ENCODE measurements at places on chromosomes 2 and 18. TPM values are rescaled to one million over a fixed set of nuclear protein-coding genes. Genes with fewer than 3 reads are reported as not detected.

Gene NEB
- total RNA-seq: 0.92 TPM

DNA sequence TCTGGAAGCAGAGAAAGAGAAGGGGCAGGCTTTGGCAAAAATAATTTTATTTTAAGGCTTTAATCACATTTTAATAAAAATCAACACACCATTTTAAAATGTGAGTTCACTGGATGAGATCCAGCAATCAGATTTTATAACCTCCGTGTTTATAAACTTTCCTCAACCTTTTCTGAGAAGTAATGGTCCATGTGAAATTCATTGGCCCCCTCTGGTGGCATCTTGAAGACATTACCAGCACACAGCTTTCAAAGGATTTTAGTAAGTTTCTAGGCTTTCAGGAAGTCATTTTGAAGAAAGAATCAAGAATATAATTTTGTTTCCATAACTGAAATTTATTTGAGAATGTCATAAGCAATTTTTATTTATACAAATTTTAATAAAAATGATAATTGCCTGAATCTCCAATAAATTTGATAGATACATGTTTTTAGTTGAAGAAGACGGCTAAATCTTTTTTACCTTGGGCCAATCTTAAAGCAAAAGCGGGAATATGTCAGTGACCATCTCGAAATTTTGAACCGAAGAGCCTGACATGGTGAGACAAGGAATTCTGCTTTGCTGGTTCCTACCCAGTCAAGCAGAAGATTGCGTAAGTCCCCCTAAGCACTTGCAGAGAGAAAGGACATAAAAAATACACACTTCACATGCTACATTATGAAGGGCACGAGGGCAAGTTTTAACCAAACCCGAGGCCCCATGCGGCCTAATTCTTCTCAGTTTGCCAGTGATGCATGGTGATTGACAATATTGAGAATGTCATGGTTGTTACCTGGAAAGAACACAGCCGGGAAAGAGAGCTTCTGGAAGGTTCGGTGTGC lies 128.4 kb upstream of the CBLN2 start:
- H3K4me1 ChIP-seq: peaks cover 20% of the 10 kb centered on the region
- no peak overlapping the region for H3K4me3 ChIP-seq
- DNase-seq: no peak
- H3K36me3 ChIP-seq: no peaks in the 10 kb centered on the region

GRCh38 chr2:124810132-124810531 lies 785.0 kb downstream of the CNTNAP5 start:
- no peaks in the 10 kb centered on the region for H3K27me3 ChIP-seq
- no peak overlapping the region for H3K4me3 ChIP-seq

GRCh38 chr2:30923623-30924022 lies 116.4 kb upstream of the CAPN13 start:
- no peak for DNase-seq
- H3K36me3 ChIP-seq: no peaks in the 10 kb centered on the region
- H3K27ac ChIP-seq: no peak overlapping the region
- H3K4me1 ChIP-seq: no peaks in the 10 kb centered on the region
- peaks cover 29% of the 10 kb centered on the region for H3K27me3 ChIP-seq

Gene MTHFD2
- total RNA-seq: 39.1 TPM

GRCh38 chr2:241399941-241400922 lies 44.1 kb downstream of the FARP2 start:
- no peaks in the 10 kb centered on the region for H3K27me3 ChIP-seq
- H3K27ac ChIP-seq: no peak overlapping the region
- DNase-seq: no peak

- peaks cover 4% of the 10 kb centered on the region for H3K4me1 ChIP-seq
- H3K27ac ChIP-seq: no peak overlapping the region
- H3K4me3 ChIP-seq: no peak overlapping the region
- no peak for DNase-seq
- no peaks in the 10 kb centered on the region for H3K27me3 ChIP-seq
Observed at GRCh38 chr2:157194844-157195243, 62.7 kb upstream of the GALNT5 start.

DNA sequence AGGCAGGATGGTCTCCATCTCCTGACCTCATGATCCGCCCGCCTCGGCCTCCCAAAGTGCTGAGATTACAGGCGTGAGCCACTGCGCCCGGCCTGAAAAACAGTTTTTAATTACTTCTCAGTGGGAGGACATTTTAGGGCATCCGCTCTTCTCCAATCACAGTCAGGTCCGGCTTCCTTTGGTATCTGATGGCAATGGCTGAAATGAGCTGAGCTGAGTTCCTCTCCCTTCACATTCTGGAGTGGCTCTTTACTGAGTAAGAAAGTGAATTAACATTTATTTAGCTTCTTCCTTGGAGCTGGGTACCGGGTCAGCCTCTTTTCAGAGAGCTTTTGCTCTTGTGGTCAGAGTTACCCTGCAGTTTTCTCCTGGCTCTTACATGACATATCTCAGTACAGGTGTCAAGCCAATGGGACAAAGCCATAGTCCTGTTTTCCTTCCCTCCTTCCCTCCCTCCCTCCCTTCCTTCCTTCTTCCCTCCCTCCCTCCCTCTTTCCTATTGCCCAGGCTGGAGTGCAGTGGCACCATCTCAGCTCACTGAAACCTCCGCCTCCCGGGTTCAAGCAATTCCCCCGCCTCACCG lies 1.1 kb upstream of the TTC27 start:
- no peak overlapping the region for H3K27ac ChIP-seq
- peaks cover 7% of the 10 kb centered on the region for H3K27me3 ChIP-seq
- peak overlapping the region; percentile 87 for H3K4me3 ChIP-seq

GRCh38 chr2:3134026-3134571 lies 243.5 kb downstream of the EIPR1 start:
- H3K4me1 ChIP-seq: peaks cover 6% of the 10 kb centered on the region
- no peaks in the 10 kb centered on the region for H3K27me3 ChIP-seq
- no peak overlapping the region for H3K4me3 ChIP-seq

DNA sequence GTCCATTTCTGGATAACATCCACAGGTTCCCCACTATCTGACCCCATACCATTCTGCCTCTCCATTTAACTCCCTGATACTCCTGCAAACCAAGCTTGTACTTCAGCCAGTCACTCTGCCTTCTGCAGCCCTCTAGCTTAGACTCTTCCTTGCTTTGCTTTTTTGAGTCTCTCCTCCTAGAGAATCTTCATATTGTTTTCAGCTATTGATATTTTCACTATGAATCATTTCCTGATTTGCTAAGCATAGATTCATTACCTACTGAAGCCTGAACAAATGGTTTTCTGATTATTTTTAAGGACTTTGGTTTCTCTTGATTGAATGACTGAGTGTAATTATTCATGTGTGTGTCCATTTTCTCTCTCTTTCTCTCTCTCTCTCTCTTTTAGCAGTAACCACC lies 2102.3 kb upstream of the CELF4 start:
- DNase-seq: no peak
- H3K27me3 ChIP-seq: no peaks in the 10 kb centered on the region
- no peak overlapping the region for H3K27ac ChIP-seq
- H3K4me1 ChIP-seq: no peaks in the 10 kb centered on the region
- no peak overlapping the region for H3K4me3 ChIP-seq

- peaks cover 7% of the 10 kb centered on the region for H3K4me1 ChIP-seq
- no peak for DNase-seq
- H3K36me3 ChIP-seq: no peaks in the 10 kb centered on the region
- H3K27ac ChIP-seq: no peak overlapping the region
Observed at GRCh38 chr2:3601561-3602271, 6.8 kb downstream of the COLEC11 start.

Gene NETO1
- not detected for total RNA-seq

Gene PLEKHH2
- total RNA-seq: 12.0 TPM

- no peak overlapping the region for H3K27ac ChIP-seq
- H3K36me3 ChIP-seq: no peaks in the 10 kb centered on the region
- peaks cover 39% of the 10 kb centered on the region for H3K4me1 ChIP-seq
Observed at GRCh38 chr2:160252900-160253299, 52.8 kb upstream of the ITGB6 start.

- no peak overlapping the region for H3K27ac ChIP-seq
- no peak for DNase-seq
- H3K4me1 ChIP-seq: no peaks in the 10 kb centered on the region
- no peak overlapping the region for H3K4me3 ChIP-seq
- H3K27me3 ChIP-seq: no peaks in the 10 kb centered on the region
- H3K36me3 ChIP-seq: no peaks in the 10 kb centered on the region
Observed at GRCh38 chr2:16861111-16861510, 195.5 kb upstream of the CYRIA start.

GRCh38 chr2:85303780-85304531 lies 23.8 kb downstream of the TGOLN2 start:
- peaks cover 20% of the 10 kb centered on the region for H3K36me3 ChIP-seq
- H3K4me1 ChIP-seq: no peaks in the 10 kb centered on the region
- no peak overlapping the region for H3K27ac ChIP-seq
- DNase-seq: no peak
- no peak overlapping the region for H3K4me3 ChIP-seq

Measured in mesothelial cell of epicardium (in vitro differentiated cells).